Endothelial cell of umbilical vein (primary cell): ENCODE measurements at places on chromosomes 16 and 17. TPM values are rescaled to one million over a fixed set of nuclear protein-coding genes. Genes with fewer than 3 reads are reported as not detected.

GRCh38 chr17:2450016-2450650 lies 49.3 kb upstream of the MNT start:
- no peaks in the 10 kb centered on the region for H3K36me3 ChIP-seq
- H3K4me1 ChIP-seq: no peaks in the 10 kb centered on the region
- no peak overlapping the region for H3K4me3 ChIP-seq
- peak; percentile 8 for DNase-seq
- H3K27me3 ChIP-seq: no peaks in the 10 kb centered on the region

DNA sequence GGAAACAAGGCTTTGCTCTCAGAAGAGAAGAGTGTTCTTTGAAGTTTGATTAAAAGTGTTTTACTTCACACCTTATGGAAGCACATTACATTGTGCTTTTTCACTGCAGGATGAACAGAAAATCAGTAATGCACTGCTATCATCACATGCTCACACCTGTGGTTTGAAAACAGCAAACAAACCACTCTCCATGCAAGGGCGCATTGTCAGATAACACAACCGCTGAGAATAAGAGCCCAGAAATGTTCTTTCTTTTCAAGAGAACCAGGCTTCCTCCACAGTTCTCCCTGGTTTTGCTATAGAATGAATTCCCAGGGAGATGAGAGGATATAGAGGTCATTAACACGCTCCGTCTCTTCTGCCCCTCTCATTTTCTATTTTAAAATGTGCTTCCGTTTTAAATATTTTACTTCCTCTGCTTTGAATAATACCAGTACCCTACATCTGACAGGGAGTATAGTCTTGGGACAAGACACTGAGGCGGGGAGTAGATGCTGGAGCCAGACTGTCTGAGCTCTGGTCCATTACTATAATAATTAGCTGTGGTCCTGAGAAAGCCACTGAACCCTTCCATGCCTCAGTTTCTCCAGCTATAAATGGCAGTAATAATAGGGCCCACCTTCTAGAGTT lies 71.6 kb downstream of the CDK5R1 start:
- DNase-seq: peak; percentile 11
- no peak overlapping the region for H3K27ac ChIP-seq
- H3K4me1 ChIP-seq: peaks cover 6% of the 10 kb centered on the region
- H3K4me3 ChIP-seq: no peak overlapping the region
- H3K36me3 ChIP-seq: no peaks in the 10 kb centered on the region

DNA sequence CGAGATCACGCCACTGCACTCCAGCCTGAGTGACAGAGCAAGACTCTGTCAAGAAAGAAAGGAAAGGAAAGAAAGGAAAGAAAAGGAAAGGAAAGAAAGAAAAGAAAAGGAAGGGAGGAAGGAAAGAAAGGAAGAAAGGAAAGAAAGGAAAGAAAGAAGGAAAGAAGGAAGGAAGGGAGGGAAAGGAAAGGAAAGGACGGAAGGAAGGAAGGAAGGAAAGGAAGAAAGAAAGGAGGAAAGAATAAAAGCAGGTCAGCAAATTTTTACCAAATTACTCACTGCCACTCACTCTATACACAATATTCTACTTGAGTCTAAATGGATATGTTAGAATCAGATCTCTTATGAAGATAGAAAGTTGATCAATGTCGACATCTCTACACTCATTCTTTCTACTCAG lies 49.8 kb downstream of the RND2 start:
- H3K4me3 ChIP-seq: no peak overlapping the region
- no peaks in the 10 kb centered on the region for H3K4me1 ChIP-seq
- no peak for DNase-seq
- H3K27me3 ChIP-seq: no peaks in the 10 kb centered on the region

GRCh38 chr17:39667945-39668924 lies at the start of gene PNMT:
Gene PNMT (plus strand): TSS chr17:39668453. CDS start chr17:39668476, 23 bp downstream.
- DNase-seq: peak; percentile 48
- peaks cover 6% of the 10 kb centered on the region for H3K27me3 ChIP-seq
- no peaks in the 10 kb centered on the region for H3K4me1 ChIP-seq
- H3K27ac ChIP-seq: no peak within 1 kb of the TSS
- no peak within 1 kb of the TSS for H3K4me3 ChIP-seq

DNA sequence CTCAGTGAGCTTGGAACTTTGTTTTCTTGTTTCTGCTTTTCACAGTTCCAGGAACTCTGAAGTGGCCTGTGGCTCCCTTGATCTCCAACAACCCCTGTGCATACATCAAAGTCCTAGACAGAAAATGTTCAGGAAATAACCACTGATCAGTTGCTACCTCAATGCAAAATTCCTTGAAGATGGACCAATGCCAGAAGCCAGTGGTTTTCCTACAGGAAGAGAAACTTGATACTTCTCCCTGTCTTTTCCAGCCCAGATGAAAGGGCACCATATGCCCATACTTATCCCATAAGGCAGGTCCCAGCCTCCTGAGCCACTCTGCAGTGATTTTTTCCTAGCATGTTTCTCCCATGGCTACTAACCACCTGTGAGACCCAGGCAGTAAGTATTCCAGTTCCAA lies 12.3 kb upstream of the CDRT4 start:
- H3K36me3 ChIP-seq: no peaks in the 10 kb centered on the region
- H3K27me3 ChIP-seq: no peaks in the 10 kb centered on the region
- peaks cover 22% of the 10 kb centered on the region for H3K4me1 ChIP-seq
- no peak overlapping the region for H3K4me3 ChIP-seq
- H3K27ac ChIP-seq: peak overlapping the region; percentile 19

DNA sequence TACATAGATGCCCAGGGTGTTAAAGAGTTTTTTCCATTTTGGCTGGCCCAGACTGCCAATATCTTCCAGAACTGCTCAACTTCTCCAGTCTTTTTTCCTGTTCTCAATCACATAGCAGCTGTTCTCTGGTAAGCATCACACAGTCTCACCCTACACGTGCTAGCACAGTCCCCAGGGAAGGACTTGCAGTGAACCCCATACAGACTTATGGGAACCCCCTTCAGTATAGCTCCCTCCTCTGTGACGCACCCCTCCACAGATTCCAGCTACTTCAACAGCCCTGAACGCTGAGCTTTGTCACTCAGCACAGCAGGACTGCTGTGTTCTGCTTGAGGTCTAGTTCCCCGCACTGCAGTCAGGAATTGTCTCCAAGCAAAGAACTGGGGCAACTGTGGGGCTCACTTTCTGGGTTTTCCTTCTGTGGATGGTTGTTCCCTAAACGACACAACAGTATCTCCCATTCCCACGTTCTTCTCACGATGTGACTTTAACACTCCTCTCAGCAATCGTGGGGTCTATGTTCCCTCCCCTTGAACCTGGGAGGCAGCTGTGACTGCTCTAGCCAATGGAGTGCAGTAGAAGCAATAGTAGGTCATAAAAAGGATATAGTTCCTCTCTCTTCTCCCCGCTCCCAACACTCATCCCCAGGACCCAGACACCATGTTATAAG lies 3.6 kb downstream of the MMP28 start:
- peaks cover 4% of the 10 kb centered on the region for H3K4me1 ChIP-seq
- DNase-seq: no peak
- peaks cover 58% of the 10 kb centered on the region for H3K27me3 ChIP-seq
- no peak overlapping the region for H3K4me3 ChIP-seq
- no peak overlapping the region for H3K27ac ChIP-seq

DNA sequence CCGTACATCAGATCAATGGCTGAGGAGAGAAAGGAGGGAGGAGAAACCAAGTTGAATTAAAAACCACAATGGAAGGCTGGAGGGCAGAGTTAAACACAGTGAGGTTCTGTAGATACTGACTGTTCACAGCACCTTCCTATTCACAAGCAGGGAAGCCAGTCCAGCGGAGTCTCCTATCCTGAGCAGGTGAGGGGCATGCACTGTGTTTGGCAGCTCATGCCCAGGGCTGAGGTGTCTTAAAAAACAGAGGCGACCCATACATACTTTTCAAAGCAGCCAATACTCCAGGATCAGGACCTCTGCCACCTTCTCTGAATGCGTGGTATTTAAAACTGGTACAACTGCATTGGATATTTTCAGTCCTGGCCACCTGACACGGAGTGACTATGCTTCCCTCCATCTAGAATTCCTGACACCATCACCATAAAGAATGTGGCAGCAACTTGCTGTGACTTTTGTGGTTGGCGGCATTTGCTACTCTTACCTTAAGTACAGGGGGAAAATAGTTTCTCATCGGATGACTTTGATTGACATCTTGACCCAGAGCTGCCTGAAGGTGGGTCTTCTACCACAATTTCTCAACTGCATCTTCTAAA lies 21.5 kb downstream of the USP22 start:
- no peak for DNase-seq
- H3K36me3 ChIP-seq: peaks cover 47% of the 10 kb centered on the region
- H3K4me1 ChIP-seq: no peaks in the 10 kb centered on the region
- no peak overlapping the region for H3K4me3 ChIP-seq
- no peak overlapping the region for H3K27ac ChIP-seq
- H3K27me3 ChIP-seq: no peaks in the 10 kb centered on the region

- H3K27me3 ChIP-seq: no peaks in the 10 kb centered on the region
- peaks cover 5% of the 10 kb centered on the region for H3K36me3 ChIP-seq
- H3K27ac ChIP-seq: peak overlapping the region; percentile 27
- H3K4me3 ChIP-seq: peak overlapping the region; percentile 85
- peaks cover 37% of the 10 kb centered on the region for H3K4me1 ChIP-seq
- DNase-seq: peak; percentile 56
Observed at GRCh38 chr16:29816694-29817441, 916 bp downstream of the PAGR1 start.

DNA sequence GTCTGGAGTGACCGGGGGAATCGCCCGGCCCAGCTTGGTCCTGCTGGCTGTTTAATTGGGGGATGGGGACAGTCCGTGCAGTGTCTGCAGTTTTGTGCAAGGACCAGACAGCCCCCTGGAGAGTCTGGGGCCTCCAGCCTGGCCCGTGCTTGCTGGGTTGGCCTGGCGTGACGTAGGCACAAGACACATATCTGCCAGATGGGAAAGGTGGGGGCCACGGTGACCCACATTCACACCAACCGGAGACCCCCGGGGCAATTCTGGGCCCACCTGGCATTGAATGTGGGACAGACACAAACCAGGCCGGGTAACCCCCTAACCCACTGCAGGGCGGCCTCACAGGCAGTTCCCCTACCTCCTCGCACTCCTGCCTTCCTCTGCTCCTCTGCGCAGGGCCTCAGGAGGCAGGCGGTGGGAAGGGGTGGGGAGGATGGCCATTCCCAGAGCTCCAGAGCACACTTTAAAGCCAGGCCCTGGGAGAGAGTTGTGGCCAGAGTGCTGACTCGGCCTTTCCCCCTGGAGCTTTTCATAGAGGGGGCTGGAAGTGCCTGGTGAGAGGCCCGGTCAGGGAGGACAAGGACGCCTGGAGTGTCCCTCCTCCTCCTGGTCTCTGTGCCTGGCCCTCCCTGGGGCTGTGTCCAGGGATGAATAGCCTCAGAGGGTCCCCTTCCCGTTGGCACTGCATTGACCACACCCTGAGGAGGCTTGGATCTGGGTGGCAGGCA lies 1.5 kb downstream of the MRC2 start:
- peaks cover 6% of the 10 kb centered on the region for H3K4me1 ChIP-seq
- H3K27me3 ChIP-seq: no peaks in the 10 kb centered on the region
- H3K27ac ChIP-seq: no peak overlapping the region
- no peaks in the 10 kb centered on the region for H3K36me3 ChIP-seq

GRCh38 chr17:73231395-73231794 lies 30.3 kb downstream of the CPSF4L start:
- peak overlapping the region; percentile 84 for H3K4me3 ChIP-seq
- peak overlapping the region; percentile 83 for H3K27ac ChIP-seq
- peaks cover 11% of the 10 kb centered on the region for H3K36me3 ChIP-seq
- peak; percentile 41 for DNase-seq
- H3K27me3 ChIP-seq: no peaks in the 10 kb centered on the region
- peaks cover 42% of the 10 kb centered on the region for H3K4me1 ChIP-seq

- no peaks in the 10 kb centered on the region for H3K36me3 ChIP-seq
- no peak overlapping the region for H3K4me3 ChIP-seq
- H3K4me1 ChIP-seq: no peaks in the 10 kb centered on the region
- no peak for DNase-seq
Observed at GRCh38 chr17:13626703-13627102, 25.0 kb upstream of the HS3ST3A1 start.

DNA sequence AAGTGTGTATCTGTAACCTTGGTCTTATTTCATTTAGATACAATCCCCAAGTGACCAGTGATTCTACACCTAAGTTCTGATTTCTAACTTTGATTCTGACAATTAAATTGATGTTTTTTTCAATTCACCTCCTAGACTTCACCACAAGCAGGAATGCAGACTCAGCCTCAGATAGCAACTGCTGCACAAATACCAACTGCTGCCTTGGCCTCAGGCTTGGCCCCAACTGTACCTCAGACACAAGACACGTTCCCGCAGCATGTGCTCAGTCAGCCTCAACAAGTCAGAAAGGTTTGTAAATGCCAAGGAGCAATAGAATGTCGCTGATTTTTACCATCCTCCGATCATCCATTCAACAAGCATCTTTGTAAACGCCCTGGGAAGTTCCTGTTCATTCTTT lies 177.7 kb downstream of the MRTFB start:
- H3K36me3 ChIP-seq: peaks cover 38% of the 10 kb centered on the region
- no peaks in the 10 kb centered on the region for H3K4me1 ChIP-seq
- no peaks in the 10 kb centered on the region for H3K27me3 ChIP-seq

GRCh38 chr17:78745407-78746088 lies 36.5 kb downstream of the CYTH1 start:
- H3K4me3 ChIP-seq: no peak overlapping the region
- no peaks in the 10 kb centered on the region for H3K27me3 ChIP-seq
- no peak overlapping the region for H3K27ac ChIP-seq
- H3K36me3 ChIP-seq: no peaks in the 10 kb centered on the region

DNA sequence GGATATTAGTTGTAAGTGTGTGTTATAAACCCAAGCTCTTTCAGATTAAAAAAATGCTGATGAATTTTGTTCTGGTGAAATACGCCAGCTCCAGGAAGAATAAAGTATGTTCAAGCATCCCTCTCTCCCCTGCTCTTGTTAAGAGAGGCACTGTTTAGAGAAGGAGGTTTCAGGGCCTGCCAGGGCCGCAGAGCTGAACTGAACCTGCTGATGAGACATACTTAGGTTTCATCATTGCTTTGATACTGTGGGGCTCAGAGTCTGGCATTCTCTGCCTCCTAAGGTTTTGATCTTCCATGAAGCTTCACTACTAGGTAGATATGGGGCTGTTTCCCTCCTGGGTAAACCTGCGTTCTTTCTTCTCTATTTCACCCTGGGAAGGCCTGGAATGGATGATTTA lies 175.3 kb upstream of the FAM20A start:
- no peak overlapping the region for H3K27ac ChIP-seq
- peaks cover 39% of the 10 kb centered on the region for H3K4me1 ChIP-seq

GRCh38 chr17:74778960-74779359 lies 2.8 kb upstream of the NAT9 start:
- DNase-seq: no peak
- H3K27me3 ChIP-seq: no peaks in the 10 kb centered on the region
- no peaks in the 10 kb centered on the region for H3K36me3 ChIP-seq
- no peak overlapping the region for H3K4me3 ChIP-seq
- peaks cover 7% of the 10 kb centered on the region for H3K4me1 ChIP-seq

DNA sequence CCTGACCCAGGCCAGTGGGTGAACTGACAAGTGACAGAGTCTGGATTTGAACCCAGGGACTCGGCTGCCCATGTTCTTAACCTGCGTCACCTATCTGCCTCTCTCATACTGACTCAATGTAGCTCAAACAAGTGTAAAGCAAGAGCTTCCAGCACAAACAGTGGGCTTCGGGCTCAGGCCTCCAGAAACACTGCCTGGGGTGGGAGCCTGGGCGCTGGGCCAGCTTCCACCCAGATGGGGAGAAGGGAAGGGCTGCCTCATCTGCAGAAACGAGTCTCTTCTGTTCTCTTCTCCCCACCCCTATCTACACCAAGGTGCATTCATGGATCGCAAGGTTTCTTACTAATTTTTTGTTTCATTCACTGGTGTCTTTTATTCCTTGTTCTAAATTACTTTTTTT lies 1.3 kb downstream of the CDRT4 start:
- no peak overlapping the region for H3K4me3 ChIP-seq
- DNase-seq: no peak
- H3K36me3 ChIP-seq: no peaks in the 10 kb centered on the region
- H3K27me3 ChIP-seq: no peaks in the 10 kb centered on the region
- peaks cover 13% of the 10 kb centered on the region for H3K4me1 ChIP-seq

The COX11 gene
- total RNA-seq: 55.6 and 55.9 TPM in 2 replicates

The PRR35 gene
- not detected in 2 replicates for total RNA-seq

The CCL17 gene
- total RNA-seq: not detected in 2 replicates

The USP43 gene
- total RNA-seq: 0.16 TPM in 1 of 2 replicates, not detected in the other

The MC1R gene
- total RNA-seq: 3.2 and 4.0 TPM in 2 replicates

The TP53TG3C gene
- total RNA-seq: not detected in 2 replicates
